ENCODE measurements at places on chromosomes 7 and 10. TPM values are rescaled to one million over a fixed set of nuclear protein-coding genes. Genes with fewer than 3 reads are reported as not detected.

DNA sequence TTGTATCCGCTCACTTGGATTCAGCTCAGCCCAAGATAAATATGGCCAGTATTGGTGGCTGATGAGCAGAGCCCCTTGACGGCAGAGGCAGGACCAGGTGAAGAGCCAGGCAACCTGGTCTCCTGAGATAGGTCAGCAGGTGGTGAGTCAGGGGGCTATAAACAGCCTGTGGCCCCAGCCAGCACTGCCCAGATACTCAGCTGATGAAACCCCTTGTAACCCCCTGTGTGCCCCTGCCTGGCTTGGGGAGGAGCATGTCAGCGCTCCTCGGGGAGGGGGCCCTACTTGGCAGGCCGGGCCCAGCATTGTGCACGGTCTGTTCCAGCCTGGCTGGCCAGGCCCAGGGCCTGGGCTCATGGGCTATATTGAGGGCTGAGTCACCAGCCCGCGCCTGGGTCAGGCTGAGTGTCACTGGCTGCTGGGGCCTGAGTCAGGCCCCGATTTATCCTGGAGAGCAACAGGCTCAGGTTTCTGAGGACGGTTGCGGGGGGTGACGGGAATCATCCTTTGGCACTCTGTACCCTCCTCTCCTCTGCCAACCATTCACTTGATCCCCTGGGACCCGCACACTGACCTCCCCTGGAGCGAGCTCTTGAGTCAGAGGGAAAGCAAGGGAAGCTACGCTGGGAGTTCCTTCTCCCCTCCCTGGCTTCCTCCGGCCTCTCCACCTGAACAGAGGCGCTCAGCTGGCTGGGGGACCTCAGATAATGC is 2.8 kb upstream of the FLNC start:
- H3K4me3 ChIP-seq = no peak overlapping the region
- DNase-seq = peak; percentile 83
- peaks cover 24% of the 10 kb centered on the region for H3K4me1 ChIP-seq
- H3K27me3 ChIP-seq = no peaks in the 10 kb centered on the region
- H3K36me3 ChIP-seq = no peaks in the 10 kb centered on the region

LGI1 gene
- total RNA-seq = not detected

- no peaks in the 10 kb centered on the region for H3K36me3 ChIP-seq
- H3K4me3 ChIP-seq = no peak overlapping the region
These were observed 94.3 kb upstream of the SDK1 start for GRCh38 chr7:3206771-3207191.

- H3K4me1 ChIP-seq = peaks cover 26% of the 10 kb centered on the region
- H3K36me3 ChIP-seq = no peaks in the 10 kb centered on the region
- H3K4me3 ChIP-seq = no peak overlapping the region
These were observed 215.3 kb downstream of the MAD1L1 start for GRCh38 chr7:2017481-2017891.

- no peak overlapping the region for H3K27ac ChIP-seq
- no peaks in the 10 kb centered on the region for H3K36me3 ChIP-seq
- no peak for DNase-seq
- no peaks in the 10 kb centered on the region for H3K4me1 ChIP-seq
- H3K27me3 ChIP-seq = peaks cover 37% of the 10 kb centered on the region
These were observed 21.5 kb upstream of the PLEKHA1 start for GRCh38 chr10:122352817-122353525.

DNA sequence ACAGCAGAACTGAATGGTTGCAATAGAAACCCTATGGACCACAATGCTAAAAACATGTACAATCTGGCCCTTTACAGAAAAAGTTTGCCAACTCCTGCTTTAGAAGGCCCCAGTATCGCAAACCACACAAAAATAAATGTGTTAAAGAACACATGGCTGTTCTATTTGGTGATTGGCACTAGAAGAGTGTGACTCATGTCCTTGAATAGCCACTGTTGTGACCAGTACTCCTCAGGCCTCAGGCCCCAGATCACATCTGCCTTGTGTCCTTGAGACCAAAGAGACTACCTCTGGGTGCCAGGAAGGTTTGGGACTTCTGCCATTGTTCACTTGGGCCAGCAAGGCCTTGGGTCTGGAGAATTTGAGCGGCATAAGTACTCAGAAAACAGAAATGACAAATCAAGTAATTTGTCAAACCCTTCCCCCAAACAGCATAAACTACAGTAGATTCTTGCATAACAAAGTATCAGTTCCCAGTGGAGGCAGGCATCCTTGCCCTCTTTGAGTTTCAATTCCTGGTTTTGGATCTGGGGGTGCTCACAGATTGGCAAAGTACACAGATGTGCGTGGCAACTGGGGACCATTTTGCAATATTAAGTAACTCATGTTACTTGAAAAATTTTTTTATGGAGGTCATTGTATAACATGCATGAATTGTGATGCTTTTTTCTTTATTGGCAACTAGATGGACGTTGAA is 50.2 kb downstream of the MTURN start:
- H3K4me1 ChIP-seq = no peaks in the 10 kb centered on the region
- no peaks in the 10 kb centered on the region for H3K27me3 ChIP-seq
- H3K4me3 ChIP-seq = no peak overlapping the region
- no peaks in the 10 kb centered on the region for H3K36me3 ChIP-seq

GRCh38 chr7:16345979-16346958 is 75.1 kb downstream of the CRPPA start:
- no peak overlapping the region for H3K4me3 ChIP-seq
- H3K36me3 ChIP-seq = no peaks in the 10 kb centered on the region
- no peaks in the 10 kb centered on the region for H3K27me3 ChIP-seq

GRCh38 chr10:299969-300368 is 164.7 kb downstream of the ZMYND11 start:
- peaks cover 9% of the 10 kb centered on the region for H3K4me1 ChIP-seq
- no peak for DNase-seq
- H3K36me3 ChIP-seq = peaks cover 22% of the 10 kb centered on the region

C10orf143 gene
- 0.56 TPM for total RNA-seq

GRCh38 chr7:16718111-16718656 is 35.4 kb upstream of the TSPAN13 start:
- no peak overlapping the region for H3K27ac ChIP-seq
- H3K4me1 ChIP-seq = no peaks in the 10 kb centered on the region
- H3K36me3 ChIP-seq = no peaks in the 10 kb centered on the region
- no peak overlapping the region for H3K4me3 ChIP-seq
- H3K27me3 ChIP-seq = no peaks in the 10 kb centered on the region

- no peak overlapping the region for H3K4me3 ChIP-seq
- peak overlapping the region; percentile 65 for H3K27ac ChIP-seq
- peaks cover 2% of the 10 kb centered on the region for H3K4me1 ChIP-seq
- H3K27me3 ChIP-seq = no peaks in the 10 kb centered on the region
- DNase-seq = no peak
- H3K36me3 ChIP-seq = no peaks in the 10 kb centered on the region
These were observed 70.8 kb upstream of the GNAI1 start for GRCh38 chr7:80063834-80064233.

DNA sequence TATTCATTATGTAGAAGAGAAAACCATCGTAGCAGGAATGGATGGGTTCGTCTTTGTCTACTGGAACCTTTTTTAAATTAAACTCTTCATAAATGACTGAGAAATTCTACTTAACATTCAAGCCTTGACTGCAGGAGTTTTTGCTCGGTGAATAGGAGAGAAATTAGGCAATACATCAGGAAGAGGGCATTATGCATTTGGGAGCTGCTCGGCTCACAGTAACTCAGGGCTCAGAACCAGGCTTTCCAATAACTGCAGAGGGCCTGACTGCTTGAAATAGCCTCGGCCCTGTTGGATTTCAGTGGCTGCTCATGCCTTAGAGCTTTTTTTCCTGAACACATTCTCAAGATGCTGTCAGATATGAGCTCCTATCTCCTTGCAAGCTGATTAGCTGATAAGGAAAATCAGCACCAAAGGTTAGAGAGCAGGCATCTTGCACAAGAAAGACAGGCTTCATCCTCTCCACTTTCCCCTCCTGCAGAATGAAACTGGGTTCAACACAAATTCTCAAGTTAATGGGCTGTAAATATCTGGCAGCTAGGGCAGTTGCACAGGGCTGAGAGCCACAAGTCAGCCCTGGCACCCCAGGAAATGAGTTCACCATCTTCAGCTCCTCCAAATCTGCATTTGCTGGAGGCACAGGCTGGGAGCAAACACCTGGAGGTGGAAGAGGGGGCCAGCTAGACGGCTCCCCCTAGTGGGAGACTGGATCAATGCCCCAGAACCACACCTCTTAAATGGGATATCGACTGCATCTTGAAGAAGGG is 24.3 kb downstream of the TECTB start:
- no peaks in the 10 kb centered on the region for H3K27me3 ChIP-seq
- no peaks in the 10 kb centered on the region for H3K4me1 ChIP-seq
- H3K27ac ChIP-seq = no peak overlapping the region
- no peak overlapping the region for H3K4me3 ChIP-seq

UCMA gene
- not detected for total RNA-seq

DNA sequence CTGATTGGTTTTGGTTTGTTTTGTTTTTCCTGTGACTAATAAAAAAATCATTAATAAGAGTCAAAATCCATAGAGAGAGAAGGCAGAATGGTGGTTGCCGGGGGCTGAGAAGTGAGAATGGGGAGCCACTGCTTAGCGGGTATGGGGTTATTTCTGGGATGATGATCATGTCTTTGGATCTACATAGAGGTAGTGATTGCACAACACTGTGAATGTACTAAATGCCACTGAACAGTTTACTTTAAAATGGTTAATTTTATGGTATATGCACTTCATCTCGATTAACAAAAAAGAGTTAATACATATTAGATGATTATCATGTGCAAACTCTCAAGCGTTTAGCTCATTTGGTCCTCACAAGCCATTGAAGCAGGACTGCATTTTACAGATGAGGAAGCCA is 342.9 kb downstream of the ELMO1 start:
- H3K27me3 ChIP-seq = no peaks in the 10 kb centered on the region
- H3K36me3 ChIP-seq = no peaks in the 10 kb centered on the region
- no peak overlapping the region for H3K27ac ChIP-seq
- no peak for DNase-seq
- H3K4me1 ChIP-seq = peaks cover 7% of the 10 kb centered on the region

DNA sequence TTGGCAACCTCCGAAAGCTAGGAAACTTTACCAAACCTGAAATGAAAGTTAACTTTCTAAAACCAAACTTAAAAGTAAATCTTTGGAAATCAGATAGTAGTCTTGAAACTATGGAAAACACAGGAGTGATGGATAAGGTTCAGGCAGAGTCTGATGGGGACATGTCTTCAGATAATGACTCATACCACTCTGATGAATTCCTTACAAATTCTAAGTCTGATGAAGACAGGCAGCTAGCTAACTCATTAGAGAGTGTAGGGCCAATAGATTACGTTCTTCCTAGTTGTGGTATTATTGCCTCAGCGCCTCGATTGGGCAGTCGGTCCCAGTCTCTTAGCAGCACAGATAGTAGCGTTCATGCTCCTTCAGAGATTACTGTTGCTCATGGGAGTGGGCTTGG is 45.9 kb downstream of the MCMBP start:
- no peaks in the 10 kb centered on the region for H3K27me3 ChIP-seq
- no peak overlapping the region for H3K4me3 ChIP-seq
- no peak for DNase-seq
- peaks cover 24% of the 10 kb centered on the region for H3K36me3 ChIP-seq

GRCh38 chr7:20176578-20177242 is 40.5 kb downstream of the MACC1 start:
- H3K27ac ChIP-seq = no peak overlapping the region
- no peaks in the 10 kb centered on the region for H3K4me1 ChIP-seq
- no peaks in the 10 kb centered on the region for H3K27me3 ChIP-seq
- DNase-seq = no peak
- no peak overlapping the region for H3K4me3 ChIP-seq

OR2A7 gene
- total RNA-seq = not detected

GRCh38 chr7:98761225-98761624 is 108.6 kb downstream of the TMEM130 start:
- no peaks in the 10 kb centered on the region for H3K27me3 ChIP-seq
- no peak overlapping the region for H3K4me3 ChIP-seq
- DNase-seq = no peak
- no peak overlapping the region for H3K27ac ChIP-seq

DNA sequence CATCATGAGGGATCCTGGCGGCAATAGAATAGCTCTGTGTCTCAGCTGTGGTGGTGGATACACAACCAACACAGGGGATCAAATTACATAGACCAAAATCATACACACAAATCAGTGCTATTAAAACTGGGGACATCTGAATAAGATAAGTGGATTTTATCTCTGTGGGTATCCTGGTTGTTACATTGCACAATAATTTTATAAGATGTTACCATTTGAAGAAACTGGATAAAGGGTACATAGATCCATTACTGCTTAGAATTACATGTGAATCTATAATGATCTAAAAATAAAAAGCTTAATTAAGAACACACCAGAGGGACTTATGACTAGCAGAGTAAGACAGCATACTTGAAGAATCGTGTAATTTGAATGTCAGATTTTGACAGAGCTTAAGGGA is 8.2 kb upstream of the FAM3C start:
- no peak overlapping the region for H3K27ac ChIP-seq
- H3K4me3 ChIP-seq = no peak overlapping the region
- peaks cover 5% of the 10 kb centered on the region for H3K27me3 ChIP-seq

DNA sequence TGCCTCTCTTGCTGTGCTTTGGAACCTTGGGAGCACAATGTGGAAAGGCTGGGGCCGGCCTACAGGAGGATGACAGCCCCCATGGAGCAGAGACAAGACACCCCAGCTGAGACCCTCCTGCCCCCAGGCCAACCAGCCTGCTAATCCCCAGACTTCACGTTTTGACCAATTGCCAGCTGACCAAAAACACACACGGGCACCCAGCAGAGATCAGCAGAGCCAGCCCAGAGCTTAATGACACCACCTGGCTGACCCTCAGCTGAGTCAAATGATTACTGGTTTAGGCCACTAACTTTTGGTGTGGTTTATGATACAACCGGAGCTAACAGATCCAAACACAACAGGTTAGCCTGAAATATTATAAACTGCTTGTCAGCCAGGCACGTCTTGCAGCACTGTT is 111.2 kb upstream of the KIF5B start:
- H3K27ac ChIP-seq = no peak overlapping the region
- H3K4me1 ChIP-seq = no peaks in the 10 kb centered on the region
- H3K36me3 ChIP-seq = no peaks in the 10 kb centered on the region
- H3K27me3 ChIP-seq = peaks cover 8% of the 10 kb centered on the region
- DNase-seq = no peak
- no peak overlapping the region for H3K4me3 ChIP-seq

DNA sequence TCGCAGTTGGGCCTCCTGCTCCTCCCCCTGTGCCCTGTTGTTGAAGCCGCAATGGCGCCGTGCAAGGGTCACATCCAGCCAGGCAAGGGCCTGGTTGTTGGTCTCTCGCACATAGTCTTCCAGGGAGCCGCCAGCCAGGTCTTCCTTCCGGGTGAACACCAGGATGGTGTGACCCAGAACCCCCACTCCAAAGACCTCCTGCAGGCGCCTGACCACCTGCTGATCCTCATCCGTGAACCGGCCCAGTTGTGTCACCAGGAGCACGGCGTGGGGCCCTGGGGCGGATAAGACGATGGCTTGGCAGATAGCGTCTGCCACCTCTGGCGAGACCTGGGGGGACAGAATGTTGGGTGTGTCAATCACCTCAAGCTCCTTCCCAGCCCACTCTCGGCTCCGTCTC is 4.2 kb downstream of the GIMAP6 start:
- H3K36me3 ChIP-seq = no peaks in the 10 kb centered on the region
- no peak overlapping the region for H3K27ac ChIP-seq
- H3K4me3 ChIP-seq = no peak overlapping the region
- H3K27me3 ChIP-seq = no peaks in the 10 kb centered on the region

Data from IMR-90 (cell line).